ENCODE measurements at places on chromosomes 16 and 17.

- DNase-seq = no peak
These were observed 22.0 kb downstream of the GOSR2 start for GRCh38 chr17:46944931-46945330.

GRCh38 chr17:79923974-79924638 lies 84.9 kb upstream of the CBX4 start:
- peak; percentile 20 for DNase-seq

GRCh38 chr17:55607731-55608341 lies 96.6 kb upstream of the SMIM36 start:
- DNase-seq = no peak

- DNase-seq = no peak
These were observed 10.9 kb upstream of the TBX2 start for GRCh38 chr17:61388561-61389356.

DNA sequence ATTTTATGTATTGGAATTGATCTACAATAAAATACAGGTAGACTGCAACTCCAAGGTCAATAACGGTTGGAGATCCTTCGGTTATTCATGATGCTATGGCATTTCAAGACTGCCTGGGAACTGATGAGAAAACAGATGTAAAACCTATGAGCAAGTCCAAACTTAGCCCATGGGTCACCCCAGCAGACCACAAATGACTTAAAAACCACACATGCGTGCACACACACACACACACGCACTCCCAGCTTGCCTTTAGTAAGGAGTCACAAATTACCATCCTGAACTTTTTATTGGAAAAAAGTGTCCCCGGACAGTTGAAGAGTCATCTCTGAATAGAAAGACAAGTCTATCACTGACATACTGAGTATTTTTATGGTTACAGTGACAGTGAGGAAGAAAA lies 26.7 kb downstream of the TRIM25 start:
- DNase-seq = no peak

- no peak for DNase-seq
These were observed 14.3 kb downstream of the CCNF start for GRCh38 chr16:2443555-2443954.

DNA sequence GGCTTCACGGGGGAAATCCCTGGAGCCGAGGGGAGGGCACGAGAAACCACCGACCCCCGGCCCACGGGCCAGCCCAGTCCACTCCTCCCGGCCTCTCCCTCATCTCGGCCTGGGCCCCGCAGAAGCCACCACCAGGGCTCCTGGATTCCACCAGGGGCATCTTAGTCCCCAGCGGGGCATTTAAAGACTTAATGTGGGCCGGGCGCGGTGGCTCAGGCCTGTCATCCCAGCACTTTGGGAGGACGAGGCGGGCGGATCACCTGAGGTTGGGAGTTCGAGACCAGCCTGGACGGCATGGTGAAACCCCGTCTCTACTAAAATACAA lies 24.1 kb upstream of the ABR start:
- DNase-seq = no peak

GRCh38 chr17:70013911-70014310 lies 61.1 kb upstream of the KCNJ16 start:
- DNase-seq = no peak

DNA sequence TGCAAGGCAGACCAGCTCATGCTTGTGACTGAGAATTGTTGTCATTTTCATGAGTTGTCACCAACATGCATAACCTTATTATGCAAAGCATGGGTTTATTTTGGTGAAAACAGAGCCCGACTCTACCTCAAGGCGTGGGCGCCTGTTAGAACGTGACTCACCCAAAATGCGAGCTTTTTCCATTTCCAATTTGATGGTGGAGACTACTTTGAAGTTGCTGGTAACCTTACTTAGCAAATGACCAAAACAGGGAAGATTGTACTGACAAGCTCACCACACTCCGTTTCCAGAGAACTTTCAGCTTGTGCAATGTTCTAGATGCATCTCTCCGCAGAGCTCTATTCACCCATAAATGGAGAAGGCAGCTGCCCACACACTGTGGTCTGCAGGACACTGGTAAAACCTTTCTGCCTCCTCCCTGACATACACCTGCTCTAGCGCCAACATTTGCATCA lies 284.5 kb downstream of the MAF start:
- DNase-seq = no peak

- DNase-seq = no peak
These were observed 8.7 kb downstream of the SLC12A4 start for GRCh38 chr16:67959536-67960329.

DNA sequence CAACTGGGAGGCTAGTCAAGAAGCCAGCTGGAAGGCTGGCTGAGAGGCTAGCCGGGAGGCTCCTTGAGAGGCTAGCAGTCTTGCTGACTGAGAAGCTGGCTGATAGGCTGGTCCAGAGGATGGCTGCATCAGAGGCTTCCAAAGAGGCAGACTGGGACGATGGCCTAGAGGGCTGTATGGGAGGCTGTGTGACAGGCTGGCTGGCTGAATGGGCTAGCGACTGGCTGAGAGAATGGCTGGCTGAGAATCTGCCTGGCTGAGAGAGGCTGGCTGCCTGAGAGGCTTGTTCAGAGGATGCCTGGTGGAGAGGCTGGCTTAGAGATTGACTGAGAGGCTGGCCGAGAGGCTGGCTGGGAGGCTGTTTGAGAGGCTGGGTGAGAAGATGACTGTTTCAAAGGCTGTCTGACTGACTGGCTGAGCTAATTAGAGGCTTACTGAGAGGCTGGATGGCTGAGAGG lies 34.8 kb upstream of the ACSM2B start:
- no peak for DNase-seq

GRCh38 chr16:57754354-57755060 lies 18.9 kb downstream of the KATNB1 start:
- no peak for DNase-seq

DNA sequence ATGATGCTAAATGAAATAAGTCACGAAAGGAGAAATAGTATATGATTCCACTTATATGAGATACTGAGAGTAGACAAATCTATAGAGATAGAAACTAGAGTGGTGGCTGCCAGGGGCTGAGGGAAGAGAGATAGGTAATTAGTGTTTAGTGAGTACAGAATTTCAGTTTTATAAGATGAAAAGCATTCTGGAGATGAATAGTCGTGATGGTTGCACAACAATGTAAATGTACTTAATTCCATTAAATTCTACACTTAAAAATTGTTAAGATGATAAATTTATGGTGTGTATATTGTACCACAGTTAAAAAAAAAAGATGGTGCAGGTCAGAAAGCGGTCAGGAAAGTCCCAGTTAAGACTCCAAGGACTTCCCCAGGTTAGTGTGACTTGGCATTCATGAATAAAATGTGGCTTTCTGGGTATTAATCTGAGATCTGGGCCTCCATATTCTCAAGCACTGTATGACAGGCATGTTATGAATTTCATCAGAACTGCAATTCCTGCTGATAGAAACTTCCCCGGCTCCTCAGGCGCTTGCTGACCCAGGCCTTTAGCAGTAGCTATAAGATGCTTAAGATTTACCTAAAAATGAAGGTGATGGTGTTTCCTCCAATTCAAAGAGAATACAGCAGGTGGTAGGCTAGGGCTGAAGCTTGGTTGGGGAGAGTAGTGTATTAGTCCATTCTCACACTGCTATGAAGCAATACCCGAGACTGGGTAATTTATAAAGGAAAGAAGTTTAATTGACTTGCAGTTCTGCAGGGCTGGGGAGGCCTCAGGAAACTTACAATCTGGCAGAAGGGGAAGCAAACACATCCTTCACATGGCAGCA lies 115.3 kb upstream of the SOX9 start:
- no peak for DNase-seq

GRCh38 chr16:64428463-64429113 lies 693.3 kb downstream of the CDH11 start:
- DNase-seq = no peak

DNA sequence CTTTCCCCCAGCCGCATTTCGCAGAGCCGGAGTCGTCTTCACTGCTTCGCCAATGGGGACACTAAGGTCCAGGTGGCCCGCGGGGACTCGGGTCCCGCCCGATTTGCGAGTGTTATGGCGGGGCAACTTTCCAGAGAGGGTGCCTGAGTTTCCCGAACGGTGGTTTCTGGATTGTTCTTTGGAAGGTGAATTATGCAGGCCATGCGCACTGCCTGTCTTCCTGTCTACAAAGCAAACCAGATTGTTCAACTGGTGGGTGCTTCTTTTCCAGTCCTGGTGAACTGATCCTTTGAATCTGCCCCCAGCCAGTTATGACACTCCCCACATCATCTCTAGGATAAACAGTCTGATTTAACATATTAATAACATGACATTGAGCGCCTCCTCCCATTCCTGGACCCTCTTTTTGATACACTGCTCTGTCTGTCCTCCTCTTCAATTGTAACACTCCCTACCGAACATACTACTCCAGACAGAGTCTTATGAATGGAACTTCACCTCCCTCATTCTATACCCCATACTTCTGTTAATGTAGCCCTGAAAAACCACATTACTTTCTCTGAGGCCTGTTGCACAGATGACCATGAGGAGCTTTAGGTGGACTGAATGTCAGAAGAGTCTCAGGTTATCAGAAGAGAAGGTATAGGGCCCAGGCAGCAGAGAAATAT lies 159.0 kb downstream of the RAB11FIP4 start:
- DNase-seq = no peak

DNA sequence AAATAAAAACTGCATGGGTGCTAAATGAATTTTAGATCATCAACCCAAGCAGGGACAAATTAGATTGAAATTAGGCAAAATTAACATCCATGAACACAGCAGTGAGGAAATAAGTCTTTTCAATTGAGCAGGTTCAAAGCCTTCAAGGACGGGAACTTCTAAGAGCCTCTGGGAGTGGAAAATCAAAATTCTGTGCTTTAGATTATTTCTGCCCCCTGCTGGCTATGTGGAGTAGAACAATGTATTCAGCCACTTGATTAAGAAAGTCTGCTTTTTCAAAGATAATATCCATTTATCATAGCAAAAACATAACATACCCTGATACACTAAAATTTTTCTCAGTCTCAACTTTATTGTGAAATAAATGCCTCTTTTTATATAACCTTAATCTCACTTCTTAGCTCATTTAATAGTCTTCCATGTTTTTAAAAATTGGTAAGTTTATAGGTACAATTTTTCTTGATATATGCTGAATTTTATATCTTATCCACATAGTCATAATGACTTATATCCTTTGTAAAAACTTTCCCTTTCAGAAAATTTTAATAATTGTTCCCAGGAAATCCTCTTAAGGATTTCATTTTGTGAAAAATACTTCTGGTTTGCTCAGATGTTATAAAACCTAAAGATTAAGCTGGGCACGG lies 28.1 kb upstream of the NOL11 start:
- DNase-seq = peak; percentile 43

DNA sequence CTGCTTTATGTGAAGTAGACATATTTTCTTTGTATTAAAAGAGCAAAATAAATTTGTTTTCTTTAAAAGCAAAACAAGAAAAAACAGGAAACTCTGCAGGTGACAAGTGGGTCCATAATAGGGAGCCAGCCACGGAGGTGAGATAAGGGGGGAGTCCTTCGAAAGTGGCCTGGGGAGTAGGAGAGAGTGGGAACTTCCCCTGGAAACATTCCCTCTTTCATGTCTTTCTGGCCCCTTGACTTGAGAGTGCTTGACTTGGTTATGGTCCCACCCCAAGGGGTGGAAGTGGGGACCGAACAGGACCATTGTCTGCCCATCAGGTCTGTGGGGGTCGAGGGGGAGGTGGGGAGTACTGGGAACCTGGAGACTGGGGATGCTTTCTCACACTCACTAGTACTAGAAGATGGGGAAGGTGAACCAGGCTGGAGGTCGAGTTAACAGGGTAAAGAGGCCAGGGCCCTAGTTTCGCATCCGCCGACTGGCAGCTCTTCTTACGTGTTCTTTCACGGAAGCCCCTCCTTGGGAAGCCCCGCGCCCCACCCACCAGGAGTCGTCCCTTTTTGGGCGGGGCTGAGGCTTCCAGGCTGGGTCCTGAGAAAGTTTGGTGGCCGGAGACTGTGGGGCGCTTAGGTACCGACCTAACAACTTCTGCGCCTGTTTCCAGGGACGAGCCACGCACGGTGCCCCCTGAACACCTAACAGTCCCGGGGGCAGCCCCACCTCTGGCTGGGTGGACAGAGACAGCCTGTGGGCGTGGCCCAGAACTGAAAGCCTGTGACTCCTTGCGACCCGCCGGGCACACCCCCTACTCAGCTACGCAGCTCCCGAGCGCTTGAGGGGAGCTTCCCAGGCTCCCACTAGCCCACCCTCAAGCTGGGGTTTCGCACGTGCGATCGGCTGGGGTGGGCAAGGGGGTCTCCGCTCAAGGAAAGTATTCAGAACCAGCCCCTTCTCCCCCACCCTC lies 790 bp downstream of the TRADD start:
- peak; percentile 70 for DNase-seq

DNA sequence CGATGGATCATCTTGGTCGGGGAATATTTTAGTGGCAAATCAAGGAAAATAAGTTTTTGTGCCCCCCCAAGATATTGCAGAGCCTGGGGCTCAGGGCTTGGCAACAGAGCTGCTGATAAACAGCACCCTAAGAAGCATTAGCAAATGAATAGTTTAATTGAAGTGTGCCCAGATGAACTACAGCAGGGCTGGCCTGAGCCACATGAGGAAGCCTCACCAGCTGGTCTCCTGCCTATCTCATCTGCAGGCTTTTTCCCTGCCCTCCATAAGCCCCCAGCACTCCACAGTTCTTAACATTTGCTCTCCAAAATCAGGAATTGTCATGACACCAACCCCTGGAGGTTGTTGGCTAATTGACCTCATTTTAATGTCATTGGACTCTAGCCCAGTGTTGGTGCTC lies 480.2 kb downstream of the HS3ST3B1 start:
- no peak for DNase-seq

GRCh38 chr17:55356434-55357328 lies 65.0 kb downstream of the MMD start:
- peak; percentile 50 for DNase-seq

Measured in effector CD4-positive, alpha-beta T cell (primary cell).